ENCODE measurements at places on chromosomes 5 and 9. TPM values are rescaled to one million over a fixed set of nuclear protein-coding genes. Genes with fewer than 3 reads are reported as not detected.

- H3K4me3 ChIP-seq = no peak overlapping the region
- H3K27ac ChIP-seq = peak overlapping the region; percentile 32
- no peaks in the 10 kb centered on the region for H3K36me3 ChIP-seq
- no peaks in the 10 kb centered on the region for H3K4me1 ChIP-seq
Measured at GRCh38 chr9:127629468-127630081, 17.5 kb downstream of the STXBP1 start.

DNA sequence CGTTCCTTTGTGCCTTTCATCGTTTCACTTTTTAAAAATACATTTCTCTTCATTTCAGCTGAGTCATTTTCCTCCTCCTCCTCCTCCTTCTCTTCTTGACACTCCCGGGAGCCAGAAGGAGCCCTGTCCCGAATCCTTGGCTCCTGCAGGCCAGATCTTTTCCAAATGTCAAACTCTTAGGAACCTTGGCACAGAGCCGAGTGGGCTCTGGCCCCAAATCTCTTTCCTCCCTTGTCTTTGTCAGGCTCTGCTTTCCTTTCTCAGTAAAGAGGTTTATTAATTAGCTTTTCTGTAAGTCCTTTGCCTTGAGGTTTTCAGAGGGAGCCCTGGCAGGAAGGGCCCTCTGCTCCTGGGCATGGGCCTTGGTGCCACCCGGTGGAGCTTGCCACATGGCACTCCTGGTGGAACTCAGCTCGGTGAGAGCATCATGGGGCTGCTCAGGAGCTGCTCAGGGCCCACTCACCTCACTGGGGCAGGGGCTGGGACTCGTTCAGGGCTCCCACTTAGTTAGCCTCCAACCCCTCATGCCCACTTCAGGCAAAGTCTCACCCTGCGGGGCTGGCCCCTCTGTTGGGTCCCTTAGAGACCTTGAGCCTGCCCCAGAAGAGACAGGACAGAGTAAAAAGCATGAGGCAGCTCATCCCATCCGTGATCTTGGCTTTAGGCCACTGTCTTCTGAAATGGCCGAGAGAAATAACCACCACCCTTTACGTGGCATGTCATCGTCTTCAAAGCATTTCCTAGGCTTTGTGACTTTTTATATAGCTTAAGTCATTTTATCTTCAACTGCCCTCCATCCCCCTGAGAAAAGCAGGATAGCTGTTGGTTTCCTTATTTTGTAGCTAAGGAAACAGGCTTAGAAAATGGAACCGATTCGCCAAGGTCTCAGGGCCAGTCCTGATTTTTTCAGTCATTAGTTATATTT, 17.1 kb downstream of the STC2 start:
- H3K4me3 ChIP-seq = no peak overlapping the region
- H3K27ac ChIP-seq = peak overlapping the region; percentile 72
- no peak for DNase-seq
- no peaks in the 10 kb centered on the region for H3K27me3 ChIP-seq
- no peaks in the 10 kb centered on the region for H3K36me3 ChIP-seq
- H3K4me1 ChIP-seq = no peaks in the 10 kb centered on the region

- H3K4me3 ChIP-seq = no peak overlapping the region
Measured at GRCh38 chr5:6858419-6858818, 145.2 kb downstream of the TENT4A start.

DNA sequence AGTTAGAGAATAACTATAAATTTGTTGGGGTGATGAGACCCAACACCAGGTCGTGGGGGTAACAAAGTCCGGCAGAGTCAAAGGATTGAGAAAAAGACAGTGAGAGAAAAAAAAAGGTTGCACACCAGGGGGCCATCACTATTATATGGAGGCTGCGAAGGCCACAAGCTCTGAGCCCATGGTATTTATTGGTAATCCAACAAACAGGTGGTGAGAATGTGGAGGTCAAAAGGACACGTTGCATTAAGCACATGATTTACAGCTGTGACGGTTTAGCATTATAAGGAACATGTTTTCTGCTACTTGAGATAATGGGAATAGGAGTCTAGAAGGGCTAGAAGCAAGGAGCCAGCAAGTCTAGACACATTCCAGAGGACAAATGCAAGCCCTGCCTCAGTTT, 2202.2 kb upstream of the C9orf72 start:
- no peaks in the 10 kb centered on the region for H3K27me3 ChIP-seq
- DNase-seq = no peak
- no peak overlapping the region for H3K27ac ChIP-seq
- no peak overlapping the region for H3K4me3 ChIP-seq
- H3K4me1 ChIP-seq = no peaks in the 10 kb centered on the region

GRCh38 chr9:71755869-71756268, 12.4 kb downstream of the CEMIP2 start:
- H3K4me1 ChIP-seq = no peaks in the 10 kb centered on the region
- no peak overlapping the region for H3K4me3 ChIP-seq
- no peaks in the 10 kb centered on the region for H3K27me3 ChIP-seq
- H3K36me3 ChIP-seq = no peaks in the 10 kb centered on the region

DNA sequence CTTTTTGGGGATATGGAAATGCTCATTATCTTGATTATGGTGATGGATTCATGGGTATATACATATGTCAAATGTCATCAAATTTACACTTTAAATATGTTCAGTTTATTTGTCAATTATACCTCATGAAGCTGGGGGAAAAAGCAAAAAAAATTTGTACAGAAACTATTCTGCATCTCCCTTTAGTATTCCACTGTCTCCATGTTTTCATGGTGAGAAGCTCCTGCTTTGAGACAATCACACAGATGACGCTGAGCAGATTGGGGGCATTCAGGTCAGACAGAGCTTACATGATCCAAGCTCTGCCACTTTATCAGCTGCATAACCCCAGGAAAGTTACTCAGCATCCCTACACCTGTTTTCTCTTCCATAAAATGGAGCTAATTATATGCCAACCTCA, 101.5 kb downstream of the PLPPR1 start:
- H3K4me1 ChIP-seq = no peaks in the 10 kb centered on the region
- no peak for DNase-seq
- no peak overlapping the region for H3K4me3 ChIP-seq
- H3K27ac ChIP-seq = no peak overlapping the region
- H3K36me3 ChIP-seq = no peaks in the 10 kb centered on the region

- no peaks in the 10 kb centered on the region for H3K36me3 ChIP-seq
- no peak overlapping the region for H3K4me3 ChIP-seq
- H3K27ac ChIP-seq = no peak overlapping the region
- H3K4me1 ChIP-seq = no peaks in the 10 kb centered on the region
Measured at GRCh38 chr9:8053501-8053900, 253.9 kb upstream of the DMAC1 start.

GRCh38 chr9:126606483-126606870, 7.3 kb upstream of the LMX1B start:
- no peak overlapping the region for H3K4me3 ChIP-seq
- no peaks in the 10 kb centered on the region for H3K4me1 ChIP-seq
- H3K27me3 ChIP-seq = no peaks in the 10 kb centered on the region
- H3K27ac ChIP-seq = peak overlapping the region; percentile 66

SHC3 gene
- total RNA-seq = 6.7 TPM

FAXDC2 gene
- total RNA-seq = 52.5 TPM

All from breast epithelium (tissue), 4 donors.